ENCODE measurements at places on chromosomes 6 and 20.

DNA sequence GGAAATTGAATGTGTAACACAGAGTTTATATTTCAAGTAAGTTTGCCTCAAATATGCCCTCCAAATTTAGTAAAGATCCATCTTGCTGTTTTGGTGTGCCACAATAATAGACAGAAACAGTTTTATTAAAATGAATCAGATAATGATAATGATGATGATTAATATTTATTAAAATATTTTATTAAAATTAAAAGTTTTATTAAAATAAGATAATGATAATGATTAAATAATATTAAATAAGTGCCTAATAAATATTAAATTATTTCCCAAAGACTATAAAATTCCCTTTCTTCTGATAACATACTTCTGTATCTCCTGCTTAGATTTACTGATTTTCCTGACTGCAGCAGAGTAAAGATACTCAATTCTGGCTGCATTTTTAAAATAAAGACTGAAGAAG is 134.5 kb downstream of the PRDM13 start:
- DNase-seq = no peak

DNA sequence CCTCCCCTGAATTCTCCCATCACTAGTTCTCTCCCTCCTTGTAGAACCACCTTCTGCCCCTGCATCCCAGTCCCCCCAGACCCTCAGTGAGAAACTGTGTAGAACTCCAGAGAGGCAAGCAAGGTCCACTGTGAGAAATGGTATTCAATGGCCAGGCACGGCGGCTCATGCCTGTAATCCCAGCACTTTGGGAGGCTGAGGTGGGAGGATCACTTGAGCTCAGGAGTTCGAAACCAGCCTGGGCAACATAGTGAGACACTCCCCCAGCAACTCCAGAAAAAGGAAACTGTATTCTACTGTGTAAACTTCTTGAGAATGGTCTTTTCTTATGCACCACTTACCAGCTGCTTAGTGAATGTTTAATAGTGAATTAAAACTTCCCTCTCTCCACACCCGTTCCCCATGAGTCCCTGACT is 8.2 kb upstream of the CD83 start:
- no peak for DNase-seq

DNA sequence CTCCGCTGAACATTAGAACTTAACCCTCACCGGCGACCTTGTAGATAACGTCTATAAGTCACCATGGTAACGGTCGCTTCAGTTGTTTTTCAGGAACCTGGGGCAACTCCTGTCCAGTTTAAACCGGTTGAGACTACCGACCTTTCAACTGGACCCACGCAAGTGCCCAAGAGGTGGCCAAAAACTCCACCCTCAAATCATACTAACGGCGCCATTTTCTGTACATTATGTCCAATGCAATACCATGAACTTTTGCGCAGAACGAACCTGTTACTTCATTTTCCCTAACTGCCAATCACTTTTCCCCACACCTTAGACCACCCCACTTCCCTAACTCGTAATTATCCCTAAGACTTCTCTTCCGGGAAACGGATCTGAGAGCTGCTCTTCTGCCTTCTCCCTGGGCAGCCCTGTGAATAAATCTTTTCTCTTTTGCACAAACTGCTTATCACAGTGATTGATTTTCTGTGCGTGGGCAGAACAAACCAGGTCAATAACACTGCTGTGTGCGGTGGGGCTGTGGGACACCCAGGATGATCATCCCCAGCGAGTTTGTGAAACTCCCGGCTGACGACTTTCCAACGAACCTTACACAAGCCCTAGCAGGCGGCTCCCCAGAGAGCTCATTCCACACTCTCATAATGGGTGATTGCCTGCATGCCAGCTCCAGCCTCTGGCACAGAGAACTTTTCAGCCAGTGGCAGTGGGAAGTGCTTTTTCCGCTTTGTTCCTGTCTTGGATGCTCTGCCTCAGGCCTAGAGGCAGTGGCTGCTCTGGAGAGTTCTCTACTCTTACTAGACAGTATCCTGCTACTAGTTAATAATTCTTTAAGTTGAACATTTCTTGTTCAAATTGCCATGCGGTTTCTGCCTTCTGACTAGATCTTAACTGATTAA is 28.6 kb downstream of the GPX5 start:
- no peak for DNase-seq

- peak; percentile 58 for DNase-seq
These were observed 55.1 kb downstream of the KIF16B start for GRCh38 chr20:16517946-16518783.

DNA sequence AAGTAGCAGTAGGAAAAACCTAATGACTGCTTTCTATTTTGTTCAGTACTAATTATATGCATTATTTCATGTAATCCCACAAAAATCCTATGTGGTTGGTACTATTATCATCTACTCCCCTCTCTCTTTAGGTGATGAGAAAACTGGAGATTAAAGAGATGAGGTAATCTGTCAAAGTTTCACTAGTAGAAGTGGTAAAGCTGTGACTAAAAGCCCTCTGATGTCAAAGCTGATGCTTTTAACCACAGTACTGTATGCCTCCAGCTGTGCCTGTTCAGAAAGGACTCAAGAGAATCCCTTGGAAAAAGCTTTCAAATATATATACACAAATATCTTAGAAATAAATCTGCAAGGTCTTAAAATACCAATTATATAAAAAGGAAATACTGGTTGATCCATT is 38.0 kb downstream of the PHIP start:
- no peak for DNase-seq

Measured in fibroblast of the aortic adventitia (primary cell).